ENCODE measurements at places on chromosomes 1 and 21. TPM values are rescaled to one million over a fixed set of nuclear protein-coding genes. Genes with fewer than 3 reads are reported as not detected.

The PKNOX1 gene
- total RNA-seq: 16.8 TPM

The BRDT gene
- total RNA-seq: 0.97 TPM

The TP73 gene
- not detected for total RNA-seq

The SPRR2A gene
- total RNA-seq: not detected

The AMPD1 gene
- not detected for total RNA-seq

The BSND gene
- total RNA-seq: not detected

DNA sequence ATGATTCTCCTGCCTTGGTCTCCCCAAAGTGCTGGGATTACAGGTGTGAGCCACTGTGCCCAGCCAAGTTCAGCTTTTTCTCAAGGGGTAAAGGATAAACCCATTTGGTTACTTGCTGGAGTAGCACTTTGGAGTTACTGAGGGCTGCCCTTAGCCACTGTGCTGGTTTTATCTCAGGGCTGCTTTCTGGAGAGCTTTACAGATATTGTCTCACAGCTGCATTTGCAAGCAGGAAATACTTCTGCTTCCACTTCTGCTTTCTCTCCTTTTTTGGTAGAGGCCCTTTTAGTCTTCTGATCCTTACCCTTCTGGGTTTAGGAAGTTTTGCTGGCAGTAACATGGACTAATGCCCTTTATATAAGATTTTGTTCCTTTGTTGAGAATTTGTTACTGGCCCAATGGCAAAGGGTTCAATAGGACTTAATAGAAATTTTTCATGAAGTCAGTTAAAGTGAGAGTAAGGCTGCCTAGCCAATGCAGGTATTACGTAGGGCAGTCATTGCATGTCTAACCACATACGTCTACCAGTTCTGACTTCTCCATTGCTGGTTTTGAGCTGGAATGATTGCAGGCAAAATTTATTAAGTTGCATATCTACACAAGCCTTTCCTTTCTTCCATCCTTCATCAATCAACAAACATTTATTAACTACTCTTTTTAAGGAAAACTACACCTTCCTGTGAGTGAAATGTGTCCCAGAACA is 24.4 kb downstream of the CAP1 start:
- no peak for DNase-seq

- DNase-seq: peak; percentile 38
Measured at GRCh38 chr1:84078108-84078841, 65.8 kb upstream of the PRKACB start.

DNA sequence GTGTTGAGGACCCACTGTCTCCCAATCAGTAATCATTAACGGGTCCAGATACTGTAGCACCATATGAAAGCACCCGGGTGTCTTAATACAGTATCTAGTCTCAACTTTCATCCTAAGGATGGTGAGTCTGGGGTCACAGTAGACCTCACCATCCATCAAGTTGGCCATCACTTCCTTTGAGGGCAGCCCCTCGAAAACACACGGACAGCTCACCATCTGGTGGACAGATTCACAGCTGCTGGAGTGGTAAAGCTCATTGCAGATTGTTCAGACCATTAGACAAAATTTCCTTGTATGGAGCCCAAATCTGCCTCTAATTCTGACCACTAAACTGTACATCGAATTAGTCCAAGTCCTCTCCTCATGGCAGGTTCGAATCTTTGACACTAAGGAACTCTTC is 123.1 kb downstream of the PGBD5 start:
- DNase-seq: no peak

- no peak for DNase-seq
Measured at GRCh38 chr1:201501812-201502510, 5.0 kb downstream of the CSRP1 start.

DNA sequence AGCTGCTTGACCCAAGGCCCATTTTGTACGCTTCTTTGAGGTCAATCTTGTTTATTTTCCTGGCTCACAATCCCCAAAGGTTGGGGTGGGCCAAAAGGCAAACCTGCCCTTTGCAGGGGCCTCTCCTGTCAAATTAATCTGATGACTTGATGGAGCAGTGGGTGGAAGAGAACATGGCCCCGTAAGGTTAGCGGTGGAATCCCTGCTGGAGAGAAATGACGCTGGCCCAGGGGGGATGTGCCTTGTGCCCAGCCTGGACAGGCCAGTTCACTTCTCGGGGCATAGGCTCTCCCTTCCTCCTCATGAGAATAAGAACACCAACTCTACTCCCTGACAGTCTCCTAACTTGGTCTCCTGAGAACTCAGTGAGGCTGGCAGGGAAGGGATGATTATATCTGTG is 40.5 kb downstream of the C1orf198 start:
- no peak for DNase-seq

GRCh38 chr1:226476648-226477319 is 68.9 kb upstream of the PARP1 start:
- DNase-seq: no peak

DNA sequence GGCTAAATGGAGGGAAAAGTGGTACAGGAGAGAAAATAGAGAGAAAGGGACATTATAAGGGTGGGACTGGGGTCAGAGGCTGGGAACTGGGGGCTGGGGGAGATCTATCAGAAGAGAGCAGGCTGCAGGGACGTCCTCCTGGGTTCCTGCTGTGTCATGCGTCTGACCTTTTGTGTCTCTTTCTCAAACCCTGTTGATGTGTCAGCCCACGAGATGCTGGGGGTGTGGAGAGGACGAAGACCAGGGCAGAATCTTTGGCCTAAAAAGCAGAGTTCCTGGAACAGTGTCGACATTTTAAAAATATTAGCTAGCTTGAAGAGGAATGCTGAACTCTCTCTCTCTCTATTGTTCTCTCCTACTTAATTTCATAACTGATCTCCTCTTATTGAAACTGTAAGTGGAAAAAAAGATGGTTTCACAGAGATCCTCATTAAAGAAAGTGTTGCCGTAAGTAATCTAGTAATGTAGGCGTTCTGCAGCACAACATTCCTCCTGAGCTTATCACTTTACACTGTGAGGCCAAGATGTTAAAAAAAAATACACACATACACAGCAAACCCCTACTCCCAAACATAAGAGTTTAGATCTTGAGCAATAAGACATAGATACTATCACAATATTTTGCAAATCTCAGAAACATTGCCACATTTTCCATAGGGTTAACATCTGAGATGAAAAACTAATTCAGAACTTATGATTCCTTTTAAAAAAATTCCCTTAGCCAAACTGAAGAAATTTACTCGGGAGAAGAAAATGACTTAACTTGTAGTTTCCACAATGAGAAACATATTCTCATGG is 52.6 kb downstream of the RUNX1 start:
- DNase-seq: peak; percentile 75

DNA sequence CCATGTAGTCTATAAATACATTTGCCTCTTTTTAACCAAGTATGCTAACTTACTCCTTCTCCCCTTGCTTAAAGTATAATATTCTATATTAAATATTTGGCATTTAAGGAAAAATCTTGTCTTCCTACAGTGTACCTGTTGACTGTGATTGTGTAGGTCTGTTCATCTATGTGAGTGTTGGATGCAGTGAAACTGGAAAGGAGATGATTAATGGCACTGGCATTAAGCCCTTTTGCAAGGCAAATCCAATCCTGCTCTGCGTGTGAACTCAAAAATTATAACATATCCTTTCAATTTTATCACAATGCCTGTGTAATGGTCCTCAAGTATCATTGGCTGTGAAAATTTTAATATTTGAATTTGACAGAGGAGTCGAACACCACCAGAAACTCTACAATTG is 565.0 kb downstream of the KCNT2 start:
- no peak for DNase-seq

DNA sequence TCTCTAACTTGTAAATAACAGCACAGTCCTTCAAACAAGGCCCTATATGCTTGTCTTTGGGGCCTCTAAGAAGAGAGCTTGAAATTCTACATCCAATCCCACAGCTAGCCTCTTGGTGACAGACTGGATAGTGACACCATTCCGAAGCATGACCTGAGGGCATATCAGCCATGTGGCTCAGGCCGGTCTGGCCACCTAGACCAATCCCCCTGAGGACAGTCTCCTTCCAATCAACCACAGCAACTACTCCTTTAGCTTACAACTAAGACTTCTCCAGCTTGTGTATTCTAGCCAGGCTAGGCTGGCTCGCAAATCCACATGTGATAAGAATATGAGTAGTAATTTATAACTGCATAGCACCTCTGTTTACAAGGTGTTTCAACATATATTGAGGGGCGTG is 14.0 kb downstream of the BCAR3 start:
- no peak for DNase-seq

- peak; percentile 12 for DNase-seq
Measured at GRCh38 chr1:196527919-196528318, 80.3 kb downstream of the KCNT2 start.

- DNase-seq: no peak
Measured at GRCh38 chr1:213330281-213330680, 279.2 kb downstream of the RPS6KC1 start.
